ENCODE measurements at places on chromosomes 7 and 10.

DNA sequence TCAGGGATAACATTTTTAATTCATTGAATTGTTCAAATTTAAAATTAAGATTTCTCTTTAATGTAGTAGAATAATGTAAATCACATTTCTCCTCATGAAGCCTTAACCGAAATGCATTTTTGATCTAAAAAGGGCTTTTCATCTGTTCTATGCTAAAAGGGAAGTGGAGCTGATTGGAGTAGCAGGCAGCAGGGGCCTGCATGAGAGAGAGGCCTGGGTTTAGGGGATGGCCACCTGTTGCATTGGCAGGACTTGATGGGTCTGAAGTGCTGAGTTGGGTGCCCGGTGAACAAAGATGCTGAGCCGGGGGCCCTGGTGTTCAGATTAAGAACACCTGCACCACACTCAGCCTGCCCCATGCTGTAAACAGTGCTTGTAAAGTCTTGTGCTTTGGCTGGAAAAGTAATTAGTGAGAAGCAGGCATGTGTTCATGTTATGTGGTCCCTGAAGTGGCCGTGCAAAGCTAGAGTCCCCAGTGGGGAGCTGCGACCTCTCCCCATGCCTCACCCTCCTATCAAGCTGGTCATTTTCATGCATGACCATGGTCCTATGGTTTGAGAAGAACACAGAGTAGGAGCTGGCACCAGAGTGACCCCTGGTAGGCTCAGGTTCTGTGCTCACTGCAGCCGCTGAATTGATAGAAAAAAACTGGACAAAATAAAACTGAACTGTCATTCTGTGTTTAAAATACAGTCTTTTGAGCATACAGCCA, 124.3 kb downstream of the ADCY1 start:
- no peak for DNase-seq

GRCh38 chr7:103009466-103010185, 65.0 kb downstream of the FBXL13 start:
- no peak for DNase-seq

GRCh38 chr10:75399461-75400162, 2.0 kb downstream of the ZNF503 start:
- DNase-seq: no peak

GRCh38 chr7:44673324-44673723, 66.9 kb downstream of the OGDH start:
- no peak for DNase-seq

- no peak for DNase-seq
These were observed 64.8 kb upstream of the IGFBP3 start for GRCh38 chr7:45985902-45986301.

DNA sequence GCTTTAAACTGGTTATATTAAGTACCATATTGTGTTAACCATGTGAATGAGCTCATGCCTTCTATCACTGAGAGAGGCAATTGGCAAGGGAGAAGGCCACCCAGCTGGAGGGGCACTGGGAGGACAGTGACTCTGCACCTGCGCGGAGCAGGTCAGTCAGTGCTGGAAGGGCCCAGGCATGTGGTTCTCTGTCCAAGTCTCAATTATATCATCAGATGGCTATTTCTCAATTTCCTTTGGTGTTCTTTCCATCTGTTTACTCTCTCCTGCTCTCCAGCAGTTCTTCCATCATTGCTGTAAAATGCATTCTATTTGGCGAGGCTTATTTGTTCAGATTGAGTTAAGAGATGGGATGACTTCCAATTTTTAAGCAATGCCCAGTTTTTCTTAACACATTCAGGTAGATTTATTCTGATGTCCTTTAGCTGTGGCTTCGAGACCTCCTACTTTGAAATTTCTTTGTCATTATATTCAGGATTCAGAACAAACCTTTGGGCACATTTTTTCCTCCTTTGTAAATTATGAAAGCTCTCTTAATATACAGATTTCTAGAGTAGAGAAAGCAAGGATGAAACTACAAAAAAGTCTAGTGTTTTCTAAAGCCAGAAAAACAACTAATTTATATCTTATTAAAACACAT, 159.3 kb downstream of the BMPER start:
- DNase-seq: no peak

- no peak for DNase-seq
These were observed 139.4 kb downstream of the KCND2 start for GRCh38 chr7:120412139-120413050.

Measured in T-helper 17 cell (primary cell).